ENCODE measurements at places on chromosomes 6 and 20. TPM values are rescaled to one million over a fixed set of nuclear protein-coding genes. Genes with fewer than 3 reads are reported as not detected.
A peak's percentile ranks its signal among the peaks of the same experiment; 100 is the strongest.

DNA sequence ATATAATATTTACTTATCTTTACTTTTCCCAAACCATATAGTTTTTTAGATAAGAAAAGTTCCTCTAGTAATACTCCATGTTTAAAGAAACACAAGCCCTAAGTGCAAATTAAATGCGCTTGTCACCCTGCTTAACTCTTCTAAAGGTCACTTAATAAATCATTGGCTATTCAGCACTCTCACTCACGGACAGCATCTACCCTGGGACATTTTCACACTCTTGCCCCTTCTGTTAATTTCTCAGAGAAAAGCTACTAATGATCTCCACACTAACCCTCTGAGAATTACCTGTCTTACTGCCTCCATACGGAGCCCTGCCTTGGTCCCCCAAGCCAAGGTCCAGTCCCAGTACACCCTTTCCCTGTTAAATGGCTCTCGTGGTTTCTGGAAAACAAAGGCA is 102.2 kb downstream of the NRN1 start:
- no peak for DNase-seq

- no peak for DNase-seq
Measured at GRCh38 chr6:43509142-43509983, 783 bp downstream of the LRRC73 start.

DNA sequence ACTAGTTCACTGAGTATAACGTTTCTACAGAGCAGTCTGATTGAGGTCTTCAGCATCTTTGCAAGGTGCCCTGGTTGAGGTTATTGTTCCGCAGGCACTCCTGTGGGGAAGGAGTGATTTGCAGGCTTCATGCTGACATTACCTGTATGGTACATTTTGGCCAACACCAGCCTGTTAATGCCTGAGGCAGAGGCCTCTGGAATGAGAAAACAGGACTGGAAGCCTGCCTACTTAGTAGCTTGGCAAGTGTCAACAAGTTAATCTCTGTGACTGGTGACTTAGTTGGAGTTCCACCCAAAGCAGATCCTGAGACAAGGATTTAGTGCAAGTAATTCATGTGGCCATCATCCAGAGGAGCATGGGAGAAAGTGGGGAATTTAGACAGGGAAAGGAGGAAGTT is 24.6 kb downstream of the MAS1 start:
- DNase-seq, result no peak

GRCh38 chr6:6865611-6866010 is 242.2 kb upstream of the RREB1 start:
- no peak for DNase-seq

- no peak for DNase-seq
Measured at GRCh38 chr20:25498280-25498606, 87.1 kb downstream of the NINL start.

DNA sequence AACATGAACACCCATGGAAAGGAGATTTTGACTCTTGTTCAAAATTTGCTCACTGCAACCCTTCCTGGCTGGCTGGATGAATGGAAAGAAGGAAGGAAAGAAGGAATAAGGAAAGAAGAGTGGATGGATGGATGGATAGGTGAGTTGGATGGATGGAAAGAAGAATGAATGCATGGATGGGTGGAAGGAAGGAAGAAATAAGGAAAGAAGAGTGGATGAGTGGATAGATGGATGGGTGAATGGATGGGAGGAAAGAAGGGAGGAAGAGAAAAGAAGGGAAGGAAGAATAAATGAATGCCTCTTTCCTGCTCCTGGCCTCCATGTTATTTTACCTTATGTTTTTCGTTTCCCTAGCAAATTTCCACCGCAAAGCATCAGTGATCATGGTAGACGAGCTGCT is 74.2 kb upstream of the RIN2 start:
- no peak for DNase-seq

DNA sequence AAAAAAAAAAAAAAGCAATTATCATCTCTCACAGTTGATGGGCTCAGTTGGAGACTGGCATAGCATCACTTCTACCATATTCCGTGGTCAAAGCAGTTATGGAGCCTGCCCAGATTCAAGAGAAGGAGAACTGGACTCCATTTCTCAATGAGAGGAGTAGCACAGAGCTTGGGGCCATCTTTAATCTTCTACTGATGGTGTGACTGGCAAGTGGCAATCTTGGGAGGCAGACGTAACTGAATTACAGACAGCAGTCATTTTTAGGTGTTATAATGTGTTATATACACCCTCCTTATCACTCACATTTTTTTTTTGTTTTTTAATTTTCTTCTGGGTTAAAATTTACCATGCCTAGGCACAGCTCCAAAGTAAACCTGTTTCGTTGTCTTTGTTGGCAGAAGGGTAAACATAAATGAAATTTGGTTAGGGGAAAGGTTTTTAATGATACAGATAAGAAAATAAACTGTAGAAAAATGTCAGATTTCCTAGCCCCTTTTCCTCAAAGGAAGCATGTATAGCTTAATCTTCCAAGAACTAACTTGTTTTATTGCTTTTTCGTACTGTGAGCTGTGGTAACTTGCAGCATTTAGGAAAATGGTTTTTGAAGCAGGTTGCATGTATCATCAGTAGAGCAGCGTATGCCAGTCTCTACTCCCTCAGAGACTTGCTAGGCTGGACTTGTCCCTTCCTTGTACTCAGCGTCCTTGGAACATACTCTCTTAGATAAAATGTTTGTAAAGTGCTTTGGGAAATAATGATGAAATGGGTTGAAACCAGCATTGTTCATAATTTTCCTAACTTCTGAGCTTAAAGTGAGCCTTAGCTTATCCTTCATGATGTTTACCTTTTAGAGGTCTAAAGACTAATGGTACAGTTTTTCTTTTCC is 25.7 kb downstream of the ZFAND3 start:
- no peak for DNase-seq

- DNase-seq, result no peak
Measured at GRCh38 chr6:33192671-33193602, 670 bp upstream of the COL11A2 start.

- DNase-seq, result no peak
Measured at GRCh38 chr6:62285612-62286469, at the start of gene KHDRBS2. Gene KHDRBS2, minus strand, starts transcription at chr6:62286225.

DNA sequence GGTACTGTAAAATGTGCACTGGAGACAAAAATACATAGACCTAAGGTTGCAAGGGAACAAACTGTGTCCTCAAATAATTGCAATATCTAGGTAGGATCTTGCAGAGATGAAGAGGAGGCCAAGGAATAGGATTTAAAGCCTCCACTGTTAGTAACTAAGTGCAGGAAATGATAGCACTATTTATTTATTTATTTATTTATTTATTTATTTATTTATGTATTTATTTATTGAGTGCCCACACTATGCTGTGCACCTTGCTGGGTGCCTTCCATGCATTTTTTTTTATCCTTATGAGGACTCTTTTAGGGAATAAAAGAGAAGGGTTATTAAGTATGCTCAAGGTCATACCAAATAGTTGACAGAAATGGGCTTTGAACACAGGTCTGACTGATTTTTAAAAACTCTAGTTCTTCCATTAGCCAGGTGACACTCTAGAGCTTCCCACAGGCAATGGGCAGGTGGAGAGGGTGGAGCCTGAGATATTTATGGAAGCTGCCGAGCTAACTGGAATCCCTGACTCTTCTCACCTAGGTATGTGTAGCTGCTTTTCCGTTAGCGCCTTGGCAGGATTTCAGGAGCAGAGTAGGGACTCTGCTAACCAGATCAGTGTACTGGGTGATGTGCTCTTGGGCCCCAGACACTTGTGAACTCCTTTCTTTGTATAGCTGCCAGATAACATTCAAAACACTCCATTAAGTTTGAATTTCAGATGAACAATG is 12.8 kb upstream of the NUP153 start:
- DNase-seq, result no peak

- DNase-seq, result no peak
Measured at GRCh38 chr6:43495409-43495941, 14.7 kb downstream of the LRRC73 start.

GRCh38 chr6:93972791-93973190 is 553.4 kb upstream of the EPHA7 start:
- DNase-seq, result no peak

- DNase-seq, result no peak
Measured at GRCh38 chr20:8535403-8536261, 403.6 kb downstream of the PLCB1 start.

GRCh38 chr6:130886966-130887365 is 59.8 kb downstream of the SMLR1 start:
- DNase-seq, result no peak

- no peak for DNase-seq
Measured at GRCh38 chr6:41021832-41022231, 17.2 kb downstream of the UNC5CL start.

- DNase-seq, result no peak
Measured at GRCh38 chr6:47141171-47141570, 99.0 kb upstream of the ADGRF1 start.

- no peak for DNase-seq
Measured at GRCh38 chr6:70171236-70171635, 131.6 kb downstream of the COL9A1 start.

GRCh38 chr20:6122873-6123648 is at the start of gene FERMT1:
Gene FERMT1, minus strand, starts transcription at chr20:6123030. Its CDS starts 3,476 bp downstream, at chr20:6119554.
- DNase-seq, result no peak

GRCh38 chr6:114449659-114450058 is 106.8 kb upstream of the HS3ST5 start:
- no peak for DNase-seq

GRCh38 chr6:136723780-136724179 is 68.5 kb downstream of the MAP3K5 start:
- DNase-seq, result no peak

- DNase-seq, result no peak
Measured at GRCh38 chr20:32563311-32564272, 21.5 kb downstream of the NOL4L start.

GRCh38 chr20:19056909-19057308 is 155.5 kb upstream of the SLC24A3 start:
- DNase-seq, result no peak

- no peak for DNase-seq
Measured at GRCh38 chr20:62252342-62252966, 14.1 kb downstream of the OSBPL2 start.

- DNase-seq, result no peak
Measured at GRCh38 chr6:95110767-95111166, 466.6 kb upstream of the MANEA start.

- no peak for DNase-seq
Measured at GRCh38 chr6:39560915-39561314, 164.3 kb downstream of the KIF6 start.

- no peak for DNase-seq
Measured at GRCh38 chr6:137216875-137217553, 2.2 kb downstream of the IFNGR1 start.

DNA sequence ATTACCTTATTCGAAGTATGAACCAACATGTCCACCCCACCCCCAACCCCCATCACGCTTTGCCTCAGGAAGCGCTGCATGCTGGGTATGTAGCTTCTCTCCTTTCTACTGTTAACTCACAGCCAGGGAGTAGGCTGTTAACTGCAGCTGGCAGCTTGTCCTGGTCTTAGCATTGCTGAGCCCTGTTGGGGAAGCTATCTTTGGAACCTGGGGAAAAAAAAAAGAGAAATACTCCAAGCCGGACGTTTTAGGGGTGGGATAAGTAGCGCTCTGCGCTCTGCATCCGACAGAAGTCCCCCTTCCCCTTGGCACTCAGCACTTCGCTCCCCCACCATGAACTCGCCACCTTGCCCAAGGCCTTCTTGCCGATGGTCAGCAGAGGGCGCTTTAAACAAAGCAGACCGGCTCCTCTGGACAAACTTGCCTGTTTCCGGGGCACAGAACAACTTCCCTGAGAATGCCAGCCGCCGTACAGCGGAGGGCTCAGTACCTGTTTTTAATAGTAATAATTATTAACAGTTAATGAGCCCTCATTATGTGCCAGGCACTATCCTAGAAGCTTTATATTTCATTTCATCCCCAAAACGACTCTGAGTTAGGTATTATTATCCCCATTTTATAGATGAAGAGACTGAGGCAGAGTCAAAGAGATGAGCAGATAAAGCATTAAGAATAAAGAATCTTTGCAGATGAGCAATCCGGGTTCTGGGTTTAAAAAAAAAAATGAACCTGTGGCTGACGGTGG is 35.2 kb upstream of the MDFI start:
- DNase-seq, result peak; percentile 81

DNA sequence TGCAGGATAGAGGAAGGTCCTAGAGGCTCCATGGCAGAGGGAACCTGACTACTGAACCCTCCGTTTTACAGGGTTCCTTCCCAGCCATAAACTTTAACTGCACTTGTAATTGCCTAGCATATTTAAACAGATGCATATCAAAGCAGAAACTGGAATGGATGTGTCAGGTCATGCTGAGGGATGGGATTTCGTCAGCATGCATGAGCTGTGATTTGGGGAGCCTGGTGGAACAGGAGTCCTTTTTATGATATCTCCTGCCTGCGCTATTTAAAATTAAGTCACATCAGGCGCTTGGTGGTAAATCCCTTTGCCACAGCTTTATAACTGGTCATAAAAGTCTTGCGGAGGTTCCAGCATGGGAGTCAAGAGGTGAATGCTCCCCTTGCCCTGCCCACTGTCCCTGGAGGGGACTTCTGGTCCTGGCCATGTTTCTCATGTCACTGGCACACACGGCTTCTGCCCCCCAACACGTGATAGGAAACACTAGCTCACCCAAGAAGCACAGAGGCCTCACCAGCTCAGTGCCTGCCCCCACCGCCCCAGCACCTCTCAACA is 26.0 kb upstream of the PCMTD2 start:
- DNase-seq, result no peak

DNA sequence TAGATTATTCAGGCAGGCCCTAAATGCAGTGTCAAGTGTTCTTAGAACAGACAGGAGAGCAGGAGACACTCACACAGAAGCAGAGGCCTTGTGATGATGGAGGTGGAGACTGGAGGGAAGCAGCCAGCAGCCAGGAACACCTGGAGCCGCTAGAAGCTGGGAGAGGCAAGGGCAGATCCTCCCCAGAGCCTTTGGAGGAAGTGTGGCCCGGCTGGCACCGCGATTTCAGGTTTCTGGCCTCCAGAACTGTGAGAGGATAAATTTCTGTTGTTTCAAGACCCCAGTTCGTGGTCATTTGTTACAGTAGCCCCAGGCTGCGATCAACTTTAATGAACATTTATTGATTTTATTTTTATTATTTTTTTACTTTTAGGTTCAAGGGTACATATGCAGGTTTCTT is 203.0 kb downstream of the QKI start:
- no peak for DNase-seq

GRCh38 chr6:157093536-157093935 is 229.8 kb downstream of the TMEM242 start:
- no peak for DNase-seq

- DNase-seq, result no peak
Measured at GRCh38 chr6:72844614-72845013, 222.8 kb downstream of the KCNQ5 start.

- no peak for DNase-seq
Measured at GRCh38 chr20:48425817-48426612, 401.8 kb downstream of the PREX1 start.

The HLA-DRB5 gene
- total RNA-seq, result 1.6 TPM

The GSTA2 gene
- total RNA-seq, result not detected

The COL9A1 gene
- not detected for total RNA-seq

The ERMARD gene
- 15.2 TPM for total RNA-seq

The ISM1 gene
- 0.50 TPM for total RNA-seq

The OR12D3 gene
- total RNA-seq, result not detected

The FILIP1 gene
- not detected for total RNA-seq

The GATA5 gene
- total RNA-seq, result not detected

The HLA-DQA2 gene
- total RNA-seq, result not detected

The CD83 gene
- 8.9 TPM for total RNA-seq

The NEURL2 gene
- 1.5 TPM for total RNA-seq

The OR2J3 gene
- total RNA-seq, result not detected

The MYCT1 gene
- total RNA-seq, result not detected

The LINC00237 gene
- not detected for total RNA-seq

The IPCEF1 gene
- total RNA-seq, result 19.1 TPM

The DEFB116 gene
- total RNA-seq, result not detected

The ENPP4 gene
- total RNA-seq, result 6.3 TPM

The KIF25 gene
- not detected for total RNA-seq

Data from activated naive CD4-positive, alpha-beta T cell treated with anti-CD3 and anti-CD28 coated beads, Interleukin-2, amount 50 U/mL, for 72 hours (primary cell).